ENCODE measurements at places on chromosomes 4 and X. TPM values are rescaled to one million over a fixed set of nuclear protein-coding genes. Genes with fewer than 3 reads are reported as not detected.

DNA sequence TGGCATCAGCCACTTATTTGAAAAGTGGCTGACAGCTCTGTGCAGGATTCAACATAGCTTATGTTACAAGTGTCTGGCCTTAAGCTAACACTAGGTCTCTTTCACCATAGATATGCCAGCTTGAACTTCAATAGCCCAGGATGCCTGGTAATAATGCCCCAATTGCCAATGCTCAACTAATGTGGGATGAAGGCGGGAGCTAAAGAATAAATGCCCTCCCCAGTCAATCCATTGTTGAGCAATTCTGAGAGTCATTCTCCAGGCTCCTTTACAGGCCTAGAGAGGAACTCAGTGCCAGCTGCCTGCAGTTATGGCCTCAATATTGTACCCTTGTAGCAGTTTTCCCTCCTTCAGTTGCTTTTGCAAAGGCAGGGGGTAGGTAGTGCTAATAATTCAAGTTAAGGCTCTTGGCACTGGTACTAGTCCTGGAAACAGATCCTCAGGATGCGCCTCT, 460.2 kb downstream of the GABRG1 start:
- DNase-seq, result no peak

DCAF12L1 gene
- total RNA-seq, result not detected

SHOX gene
- total RNA-seq, result not detected

GRCh38 chr4:173243321-173243720, 74.7 kb downstream of the GALNT7 start:
- DNase-seq, result no peak

DNA sequence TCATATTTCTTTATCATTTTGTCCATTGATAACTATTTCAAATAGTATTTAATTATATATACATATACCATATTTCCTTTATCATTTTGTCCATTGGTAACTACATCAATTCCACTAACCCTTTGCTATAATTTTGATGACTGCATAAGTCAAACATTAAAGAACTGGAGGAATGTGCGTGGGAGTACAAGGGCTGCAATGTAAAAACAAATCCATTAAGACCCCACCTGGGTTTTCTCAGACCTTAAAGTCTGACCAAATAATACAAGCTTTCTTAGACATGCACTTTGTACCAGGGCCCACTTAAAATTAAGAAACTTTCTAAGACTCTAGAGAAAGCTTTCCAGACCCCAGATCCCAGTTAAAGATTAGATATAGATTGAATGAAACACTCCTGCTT, 1622.4 kb upstream of the PCDH10 start:
- no peak for DNase-seq

Data from left lobe of liver (tissue), 2 donors.